ENCODE measurements at places on chromosomes 2 and 18.

DNA sequence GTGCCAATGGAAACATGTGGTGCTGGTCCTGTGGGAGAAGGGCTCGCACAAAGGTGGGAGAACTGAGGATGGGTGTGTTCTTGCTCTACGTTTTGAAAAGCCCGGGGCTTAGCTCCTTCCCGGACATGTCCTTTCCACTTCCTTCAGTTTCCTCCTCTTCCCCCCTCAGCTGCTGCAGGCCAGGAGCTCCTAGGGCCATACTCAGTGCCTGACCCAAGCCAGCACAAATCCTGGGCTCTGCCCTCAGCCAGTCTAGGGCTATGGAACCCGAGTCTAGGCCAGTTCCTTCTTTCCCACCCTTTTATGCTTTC, 1.4 kb upstream of the SIX2 start:
- peak; percentile 48 for DNase-seq

- DNase-seq, result peak; percentile 22
Observed at GRCh38 chr18:63317982-63318888, 1.3 kb downstream of the BCL2 start.

- DNase-seq, result no peak
Observed at GRCh38 chr2:191815010-191815409, 31.9 kb downstream of the CAVIN2 start.

- DNase-seq, result no peak
Observed at GRCh38 chr2:44430342-44430741, 68.6 kb downstream of the CAMKMT start.

- DNase-seq, result no peak
Observed at GRCh38 chr18:76502551-76502950, 7.5 kb upstream of the ZNF516 start.

- DNase-seq, result peak; percentile 12
Observed at GRCh38 chr2:164793529-164793928, 48.1 kb downstream of the COBLL1 start.

GRCh38 chr2:29697715-29698114, 223.7 kb downstream of the ALK start:
- peak; percentile 14 for DNase-seq

- DNase-seq, result no peak
Observed at GRCh38 chr2:188319838-188320237, 28.2 kb downstream of the GULP1 start.

DNA sequence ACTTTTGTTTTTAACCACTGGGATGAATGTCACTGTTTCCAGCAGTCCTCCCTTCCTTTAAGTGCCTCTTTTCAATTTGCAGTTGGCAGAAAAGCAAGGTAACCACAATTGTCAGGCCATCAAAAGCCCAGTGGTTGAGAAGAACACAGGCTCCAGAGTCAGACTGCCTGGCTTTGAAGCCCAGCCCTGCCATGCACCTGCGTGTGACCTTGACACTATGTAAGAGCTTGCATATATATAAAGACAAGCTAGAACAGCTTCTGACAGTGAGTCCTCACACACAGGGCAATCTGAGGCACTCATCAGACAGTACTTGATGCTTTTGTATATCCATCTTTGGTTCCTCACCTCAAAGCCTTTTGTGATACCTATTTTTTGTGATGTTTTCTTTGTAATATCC, 11.0 kb downstream of the CCBE1 start:
- DNase-seq, result no peak

- peak; percentile 23 for DNase-seq
Observed at GRCh38 chr18:32351032-32351431, 119.7 kb downstream of the GAREM1 start.

GRCh38 chr18:62017618-62018017, 124.8 kb upstream of the RNF152 start:
- DNase-seq, result no peak

GRCh38 chr2:75570948-75571729, 10.4 kb upstream of the EVA1A start:
- peak; percentile 81 for DNase-seq

DNA sequence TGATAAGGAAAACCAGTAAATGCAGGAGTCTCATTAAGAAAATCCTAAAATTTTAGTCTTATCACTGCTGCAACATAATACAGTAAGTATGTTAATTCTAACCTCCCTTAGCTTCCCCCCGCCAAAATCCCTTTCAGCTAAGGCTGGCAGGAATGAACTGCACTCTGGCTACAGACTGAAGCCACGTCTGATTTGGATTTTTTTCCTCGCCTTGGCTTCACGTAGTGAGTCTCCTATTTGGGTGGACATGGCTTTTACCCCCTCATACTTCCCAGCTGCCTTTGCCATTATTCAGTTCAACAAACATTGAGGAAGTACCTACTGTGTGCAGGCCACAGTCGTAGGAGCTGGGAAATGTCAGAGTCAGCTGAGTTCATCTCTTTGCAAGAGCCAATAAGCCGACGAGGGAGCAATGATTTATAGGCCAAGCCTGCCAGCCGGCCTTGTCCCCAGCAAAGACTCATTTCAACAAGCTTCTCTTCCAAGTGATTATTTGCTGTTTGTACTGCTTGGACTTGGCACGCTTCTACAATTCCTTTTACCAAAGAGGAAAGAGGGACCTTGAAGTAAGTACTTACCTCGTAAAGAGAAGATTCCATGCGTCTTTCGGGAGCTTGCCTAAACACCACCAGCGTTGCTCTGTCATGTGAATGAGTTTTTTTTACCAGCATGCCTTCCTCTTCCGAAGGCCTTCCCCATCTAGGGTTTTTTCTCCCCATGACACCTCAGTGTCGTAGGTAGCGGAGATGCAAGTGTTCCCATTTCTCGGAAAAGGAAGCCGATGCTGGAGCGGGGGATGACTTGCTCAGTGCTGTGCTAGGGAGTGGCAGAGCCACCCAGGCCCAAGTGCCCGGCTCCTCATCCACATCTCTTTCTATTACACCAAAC, 138.6 kb downstream of the KLHL29 start:
- no peak for DNase-seq

GRCh38 chr18:56351911-56352500, 286.4 kb downstream of the TXNL1 start:
- DNase-seq, result no peak

DNA sequence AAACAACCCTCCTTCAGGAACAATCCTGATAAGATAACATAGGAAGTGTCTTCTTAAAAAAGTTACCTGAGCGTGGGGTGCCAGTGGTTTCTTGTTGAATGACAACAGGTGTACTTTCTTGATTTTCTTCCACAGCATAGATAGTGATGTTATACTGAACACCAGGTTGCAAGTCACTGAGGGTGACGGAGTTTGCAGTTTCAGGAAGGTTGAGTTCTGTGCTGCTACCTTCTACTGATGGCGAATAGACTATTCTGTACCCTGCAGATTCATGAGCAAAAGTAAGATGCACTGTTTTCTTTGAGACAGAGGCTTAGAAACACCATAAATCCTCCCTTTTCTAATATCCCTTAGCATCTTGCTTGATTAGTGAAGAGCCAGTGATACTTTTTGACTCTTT, 28.8 kb downstream of the FN1 start:
- DNase-seq, result no peak

DNA sequence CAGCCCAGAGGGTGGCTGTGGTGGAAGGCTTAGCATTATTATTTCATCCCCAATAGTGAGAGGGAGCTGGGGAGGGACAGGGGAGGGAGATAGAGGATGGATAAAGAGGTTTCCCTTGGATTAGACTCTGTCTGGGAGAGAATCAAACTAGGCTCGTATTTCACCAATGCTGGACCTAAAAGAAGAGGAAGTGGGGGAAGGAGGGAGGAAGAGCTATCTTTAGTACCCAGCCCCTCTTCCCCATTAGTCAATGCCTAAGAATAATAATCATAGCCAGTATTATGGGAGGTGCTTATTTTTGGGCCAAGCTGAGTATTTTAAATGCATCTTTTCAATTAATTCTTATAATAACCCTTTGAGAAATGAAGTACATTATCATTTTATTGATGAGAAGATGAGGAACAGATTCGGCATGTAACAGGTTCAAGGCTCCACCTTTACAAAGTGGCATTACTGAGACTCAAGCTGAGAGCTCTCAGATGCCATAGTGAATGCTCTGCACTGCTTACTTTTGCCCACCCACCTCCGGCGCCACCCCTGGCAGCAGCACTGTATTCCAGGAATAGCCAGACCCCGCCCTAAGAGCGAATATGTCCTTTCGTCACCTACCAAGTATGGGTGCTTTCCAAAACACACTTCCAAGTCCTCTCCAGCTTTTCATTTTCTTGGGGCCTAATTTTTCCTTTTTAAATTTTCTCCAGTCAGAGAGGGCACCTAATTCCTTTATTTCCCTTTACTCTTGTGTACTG, 21.0 kb downstream of the PAX8 start:
- no peak for DNase-seq

- DNase-seq, result no peak
Observed at GRCh38 chr2:5472673-5473072, 219.5 kb upstream of the SOX11 start.

DNA sequence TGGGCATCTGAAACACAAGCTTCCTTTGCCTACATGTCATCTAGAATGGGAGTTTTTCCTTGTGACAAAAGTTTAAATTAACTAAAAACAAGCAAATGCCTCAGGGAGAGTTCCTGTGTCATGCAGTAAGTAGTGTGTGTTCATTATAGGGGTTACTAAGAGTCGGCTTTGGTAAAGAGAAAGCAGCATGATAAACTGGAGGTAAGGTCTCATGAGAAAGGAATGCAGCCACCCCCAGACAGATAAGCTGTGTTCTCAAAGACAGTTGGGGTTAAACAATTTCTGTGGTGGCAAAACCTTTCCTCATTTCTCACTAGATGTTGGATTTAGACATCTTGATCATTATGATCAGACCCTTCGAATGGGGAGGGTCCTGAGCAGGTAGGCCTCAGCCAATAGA, 129.7 kb downstream of the MAP4K4 start:
- DNase-seq, result peak; percentile 90

GRCh38 chr2:218130822-218131221, 5.0 kb downstream of the CXCR2 start:
- DNase-seq, result no peak

GRCh38 chr2:241509155-241509784, 886 bp upstream of the STK25 start:
- no peak for DNase-seq

DNA sequence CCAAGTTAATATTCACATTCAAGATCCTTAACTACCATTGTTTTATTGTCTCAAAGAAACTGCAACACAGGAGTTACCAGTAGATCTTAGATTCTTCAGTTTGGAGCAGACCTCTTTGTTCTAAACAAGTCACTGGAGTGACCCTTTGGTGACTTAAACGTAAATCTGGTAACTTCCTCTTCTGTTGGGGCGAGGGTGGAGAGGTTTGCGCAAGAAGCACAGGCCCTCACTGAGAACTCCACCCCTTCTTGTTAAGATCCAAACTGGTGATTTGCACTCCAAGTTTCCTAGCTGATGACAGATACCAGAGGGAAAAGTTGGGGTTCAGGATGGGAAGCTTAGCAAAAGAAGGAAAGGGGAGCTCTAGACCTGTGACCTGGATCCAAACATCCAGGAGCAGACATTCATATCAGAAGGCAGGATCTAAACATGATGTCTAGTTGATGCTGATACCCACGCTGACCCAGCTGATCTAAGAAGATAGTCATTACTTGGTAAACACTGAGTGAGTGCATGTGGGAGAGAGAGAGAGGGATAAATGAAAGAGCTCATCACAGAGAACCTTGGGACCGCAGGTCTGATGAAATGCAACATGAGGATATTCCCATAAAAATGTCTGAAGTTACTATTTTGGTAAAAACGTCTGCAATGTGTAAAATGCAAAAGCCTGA, 256.0 kb downstream of the CDH20 start:
- DNase-seq, result no peak

- peak; percentile 83 for DNase-seq
Observed at GRCh38 chr2:224887141-224887540, 155.1 kb downstream of the DOCK10 start.

DNA sequence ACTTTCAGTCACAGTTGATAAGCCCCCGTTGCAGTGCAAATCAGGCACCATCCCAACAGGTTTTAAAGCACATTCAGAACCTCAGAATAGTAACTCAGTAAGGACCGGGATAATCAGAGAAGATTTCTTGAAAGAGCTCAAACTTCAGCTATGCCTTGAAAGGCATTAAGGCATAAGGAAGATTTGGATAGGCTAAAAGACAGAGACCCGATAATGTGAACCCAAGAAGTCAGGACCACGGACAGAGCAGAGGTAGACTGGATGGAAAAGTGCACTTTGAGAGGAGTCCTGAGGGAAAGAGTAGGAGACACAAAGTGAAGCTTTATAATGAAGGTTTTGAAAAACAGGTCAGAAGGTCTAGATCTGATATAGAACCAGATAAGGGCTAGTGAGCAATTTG, 36.9 kb upstream of the KLF7 start:
- peak; percentile 55 for DNase-seq

DNA sequence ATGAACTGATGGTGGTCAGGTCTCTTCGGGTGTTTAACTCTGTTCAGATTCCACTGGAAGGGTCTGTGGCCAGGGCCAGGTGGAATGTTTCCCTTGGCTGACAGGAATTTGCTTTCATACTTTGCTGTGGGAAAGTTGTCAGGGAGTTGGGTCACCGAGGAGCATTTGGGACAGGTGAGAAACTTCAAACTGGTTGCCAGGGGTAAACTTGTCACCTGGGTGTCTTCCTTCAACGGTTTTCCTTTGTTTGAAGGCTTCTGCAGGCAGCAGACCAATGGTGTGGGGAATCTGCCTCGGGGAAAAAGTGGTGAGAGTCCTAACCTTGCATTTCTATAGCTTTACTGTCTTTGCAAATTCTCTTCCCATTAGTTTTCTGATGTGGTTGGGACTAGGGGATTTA, 92.2 kb downstream of the TGFA start:
- no peak for DNase-seq

- no peak for DNase-seq
Observed at GRCh38 chr2:59012971-59013370, 771.8 kb upstream of the FANCL start.

DNA sequence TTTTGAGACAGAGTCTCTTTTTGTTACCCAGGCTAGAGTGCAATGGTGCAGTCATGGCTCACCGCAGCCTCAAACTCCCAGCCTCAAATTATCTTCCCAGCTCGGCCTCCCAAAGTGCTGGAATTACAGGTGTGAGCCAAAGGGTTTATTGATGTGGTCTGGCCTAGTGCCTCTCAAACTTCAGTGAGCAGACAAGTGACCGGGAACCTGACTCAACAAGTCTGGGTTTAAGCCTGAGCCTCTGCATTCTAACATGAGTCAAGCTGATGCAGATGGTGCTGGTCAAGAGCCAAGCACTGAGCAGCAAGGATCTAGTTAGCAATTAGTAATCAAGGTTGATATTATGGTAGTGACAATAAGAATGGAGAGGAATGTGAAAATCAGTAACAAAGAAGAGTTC, 21.3 kb downstream of the CDK15 start:
- peak; percentile 40 for DNase-seq

GRCh38 chr2:233699424-233700027, 6.8 kb downstream of the UGT1A6 start:
- DNase-seq, result no peak

GRCh38 chr18:7918701-7919100, 351.6 kb downstream of the PTPRM start:
- DNase-seq, result no peak

- no peak for DNase-seq
Observed at GRCh38 chr18:9563331-9563730, 51.0 kb downstream of the PPP4R1 start.

- no peak for DNase-seq
Observed at GRCh38 chr2:236798491-236798890, 228.9 kb downstream of the ACKR3 start.
